NCI-H748 treated with DMSO at 0.1 percent for 48 hours (cell line): ENCODE measurements at places on chromosomes 5 and 9.

DNA sequence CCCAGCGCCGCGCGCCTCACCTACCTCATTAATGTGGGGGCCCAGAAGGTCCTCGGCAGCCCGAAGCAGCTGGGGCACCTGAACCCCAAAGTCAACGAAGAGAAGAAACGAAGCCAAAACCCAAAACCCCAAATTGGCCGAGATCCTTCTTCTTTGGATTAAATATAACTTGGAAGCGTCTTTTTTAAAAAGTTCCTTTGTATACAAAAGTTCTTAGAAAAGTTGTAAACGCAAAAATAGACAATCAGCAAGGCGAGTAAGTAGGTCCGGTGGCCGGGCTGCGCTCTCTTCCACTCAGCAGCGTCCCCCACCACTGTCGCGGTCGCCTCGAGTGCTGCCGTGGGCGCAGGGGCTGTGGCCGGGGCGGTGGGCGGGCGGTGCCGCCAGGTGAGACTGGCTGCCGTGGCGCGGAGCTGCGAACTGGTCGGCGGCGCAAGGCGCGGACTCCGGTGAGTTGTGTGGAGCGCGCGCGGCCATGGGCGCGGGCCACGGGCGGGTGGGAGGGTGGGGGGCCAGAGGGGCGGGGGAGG lies 360 bp downstream of the KLF4 start:
- peak; percentile 63 for DNase-seq

- DNase-seq: no peak
Measured at GRCh38 chr5:172305380-172305779, 21.8 kb upstream of the UBTD2 start.

GRCh38 chr5:79886456-79886855 lies 104.6 kb downstream of the MTX3 start:
- peak; percentile 67 for DNase-seq

- no peak for DNase-seq
Measured at GRCh38 chr9:135785013-135785575, 83.1 kb downstream of the KCNT1 start.

GRCh38 chr9:121394292-121394691 lies 24.2 kb upstream of the STOM start:
- no peak for DNase-seq

DNA sequence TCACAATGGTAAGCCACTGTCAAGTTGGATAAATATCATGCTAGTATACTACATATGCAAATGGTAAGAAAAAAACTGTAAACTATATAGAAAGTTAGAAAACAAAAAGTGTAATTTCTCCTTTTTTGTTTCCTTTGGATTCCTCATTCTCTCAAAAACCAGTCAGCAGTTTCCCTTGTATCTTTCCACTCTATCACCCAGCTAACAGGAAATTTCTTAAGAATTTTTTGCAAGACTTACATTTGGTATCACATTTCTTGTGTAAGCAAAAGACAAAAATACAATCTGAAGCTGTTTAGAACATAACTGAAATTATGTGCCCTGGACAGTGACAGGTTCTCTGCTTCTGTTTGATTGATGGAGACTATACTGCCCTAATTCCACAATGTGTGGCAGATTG lies 25.2 kb upstream of the MSH3 start:
- no peak for DNase-seq

- DNase-seq: no peak
Measured at GRCh38 chr9:12819436-12820185, 44.8 kb downstream of the LURAP1L start.

DNA sequence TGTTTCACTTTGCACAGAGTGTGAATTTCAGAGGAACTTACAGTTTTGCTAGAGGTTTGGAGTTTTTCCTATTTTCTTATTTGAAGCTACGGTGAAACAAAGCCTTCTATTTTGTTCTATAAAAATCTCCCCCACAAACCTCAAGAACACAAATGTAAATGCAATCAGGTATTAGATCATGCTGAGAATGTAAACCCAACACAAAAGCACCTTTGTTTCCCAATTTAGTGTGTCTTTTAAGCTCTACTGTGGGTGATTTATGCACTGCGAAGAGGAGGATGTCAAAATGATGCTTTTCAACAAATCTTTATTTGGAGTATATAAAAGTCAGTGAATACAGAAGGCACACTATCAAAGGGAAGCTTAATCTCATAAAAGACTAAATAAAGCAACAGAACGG lies 4.3 kb upstream of the DRD1 start:
- DNase-seq: peak; percentile 14

- DNase-seq: no peak
Measured at GRCh38 chr5:64680289-64680688, 10.0 kb upstream of the SHISAL2B start.

- no peak for DNase-seq
Measured at GRCh38 chr5:59275510-59276324, 617.8 kb downstream of the PDE4D start.
